NCI-H1694 (cell line): ENCODE measurements at places on chromosomes 3 and 15.

DNA sequence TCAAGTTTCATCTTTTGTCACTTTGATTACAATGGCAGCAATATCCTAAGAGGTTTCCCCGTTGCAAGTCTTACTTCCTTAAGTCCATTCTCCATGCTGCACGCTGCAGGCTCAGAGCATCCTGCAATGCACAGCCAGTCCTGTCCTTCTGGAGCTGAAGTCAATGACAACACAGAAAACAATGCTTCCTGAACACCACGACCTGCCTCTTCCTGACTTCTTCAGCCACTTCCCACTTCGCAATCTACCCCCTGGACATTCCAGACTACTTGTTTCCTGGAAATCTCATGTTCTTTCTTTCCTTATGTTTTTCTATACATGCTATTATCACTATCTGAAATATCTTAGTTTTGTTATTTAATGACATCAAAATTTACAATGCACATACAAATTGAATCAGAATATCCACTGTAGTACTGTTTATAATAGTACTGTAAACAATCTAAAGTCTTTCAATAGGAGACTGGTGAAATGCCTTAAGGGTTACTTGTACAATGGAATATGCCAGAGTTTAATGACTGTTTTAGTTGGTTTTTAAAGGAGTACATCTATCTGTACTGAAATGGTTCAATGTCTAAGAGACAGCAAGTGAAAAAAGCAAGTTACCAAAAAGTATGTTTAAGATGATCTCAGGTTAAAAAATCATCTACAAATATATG is 113.7 kb upstream of the PRTG start:
- DNase-seq: no peak

- no peak for DNase-seq
Measured at GRCh38 chr3:72746430-72747411, 101.5 kb downstream of the SHQ1 start.

- DNase-seq: no peak
Measured at GRCh38 chr3:101878589-101878988, 29.3 kb downstream of the NFKBIZ start.

DNA sequence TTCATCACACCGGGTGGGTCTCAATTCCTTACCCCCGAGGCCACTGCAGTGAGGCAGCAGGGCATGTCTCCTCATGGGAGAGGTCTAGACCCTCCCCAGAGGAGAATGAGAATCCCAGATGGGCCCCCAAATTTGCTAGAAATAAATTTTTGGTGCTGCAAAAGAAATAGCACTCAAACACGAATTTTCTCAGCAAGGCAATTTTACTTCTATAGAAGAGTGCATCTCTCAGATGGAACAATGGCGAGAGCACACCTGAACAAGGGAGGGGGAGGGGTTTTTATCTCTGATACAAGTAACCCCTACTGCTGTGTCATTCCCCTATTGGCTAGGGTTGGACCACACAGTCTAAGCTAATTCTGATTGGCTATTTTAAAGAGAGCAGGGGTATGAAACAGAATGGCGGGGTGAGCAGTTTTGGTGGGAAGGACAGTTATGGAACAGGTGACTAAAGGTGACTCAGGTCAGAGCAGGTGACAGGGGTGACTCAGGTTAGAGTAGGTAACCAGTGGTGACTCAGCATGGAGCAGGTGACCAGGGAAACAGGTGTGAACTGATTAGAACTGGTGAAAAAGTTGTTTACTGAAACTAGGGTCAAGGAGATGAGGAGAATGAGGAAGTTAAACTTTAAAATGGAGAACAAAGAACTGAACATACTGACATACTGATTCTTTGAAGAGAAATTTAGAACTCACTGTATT is 93.0 kb upstream of the WNT7A start:
- no peak for DNase-seq

GRCh38 chr3:195570344-195570743 is 13.4 kb downstream of the APOD start:
- DNase-seq: no peak

DNA sequence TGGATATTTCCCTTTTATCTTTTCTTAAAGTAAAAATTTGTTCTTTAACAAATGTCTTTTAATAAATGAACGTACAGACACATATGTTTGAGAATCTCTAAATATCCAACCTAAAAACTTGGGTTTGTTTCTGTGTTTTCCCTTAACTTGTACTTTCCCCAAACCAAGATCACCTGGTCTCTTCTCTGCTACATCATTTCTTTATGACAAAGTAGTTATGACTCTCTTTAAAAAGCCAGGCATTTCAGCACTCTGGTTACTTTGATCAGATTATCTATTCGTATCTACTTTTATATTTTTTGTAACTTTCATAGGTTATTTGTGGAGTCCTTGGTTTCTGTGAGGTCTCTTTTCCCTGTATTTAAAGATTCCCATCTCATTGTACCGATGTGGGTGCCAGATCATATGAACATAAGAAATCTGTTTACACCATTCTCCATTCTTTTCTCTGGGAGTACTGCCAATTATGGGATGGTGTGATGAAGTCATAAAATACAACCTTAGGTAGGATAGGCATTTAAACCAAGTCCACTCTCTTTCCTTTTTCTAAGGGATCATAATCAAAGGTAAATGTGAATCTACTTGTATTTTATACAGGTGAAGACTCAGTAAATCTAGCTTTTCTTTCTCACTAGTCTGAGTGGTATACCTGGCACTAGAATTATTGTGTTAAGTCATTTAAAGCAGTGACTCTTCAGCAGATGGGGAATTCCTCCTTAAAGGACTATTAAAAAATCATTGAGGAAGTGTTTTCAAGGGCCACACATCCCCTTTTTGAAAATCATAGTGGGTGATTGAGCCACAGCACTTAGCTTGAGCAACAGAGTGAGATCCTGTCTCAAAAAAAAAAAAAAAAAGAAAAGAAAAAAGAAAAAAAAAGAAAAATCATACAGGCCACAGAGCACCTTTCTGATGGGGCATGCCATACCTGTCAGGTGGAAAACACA is 12.4 kb upstream of the NFKBIZ start:
- no peak for DNase-seq
